ENCODE measurements at places on chromosomes 6 and 20.

GRCh38 chr6:135243871-135244796 lies 63.0 kb downstream of the MYB start:
- no peak for DNase-seq

- no peak for DNase-seq
Measured at GRCh38 chr20:48039514-48039913, 254.2 kb upstream of the SULF2 start.

- DNase-seq, result peak; percentile 99
Measured at GRCh38 chr6:166627033-166627874, at the start of gene RPS6KA2. Gene RPS6KA2 (minus strand): TSS chr6:166627251. CDS start chr6:166627019, 232 bp downstream.

DNA sequence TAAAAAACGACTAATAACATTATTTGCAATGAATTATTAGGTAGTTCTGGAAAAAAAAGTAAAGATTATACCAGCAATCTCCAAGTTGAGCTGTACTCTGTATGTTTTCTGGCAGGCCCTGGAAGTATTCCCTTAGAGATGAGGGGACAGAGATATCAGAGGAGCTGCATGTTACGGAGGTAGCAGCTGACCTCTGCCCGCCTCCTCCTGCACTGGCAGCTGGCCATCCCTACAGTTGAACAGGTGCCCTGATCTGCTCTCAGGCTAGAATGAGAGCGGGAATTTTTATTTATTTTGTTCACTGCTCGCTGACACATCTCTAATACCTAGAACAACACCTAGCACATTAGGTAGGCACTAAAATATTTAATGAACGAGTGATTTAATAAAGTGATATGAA lies 23.1 kb downstream of the FBXL4 start:
- no peak for DNase-seq

- no peak for DNase-seq
Measured at GRCh38 chr6:9140951-9141460, 705.7 kb upstream of the SLC35B3 start.

GRCh38 chr20:8360035-8360434 lies 228.0 kb downstream of the PLCB1 start:
- DNase-seq, result no peak

GRCh38 chr6:152975204-152975915 lies 7.5 kb downstream of the FBXO5 start:
- no peak for DNase-seq

DNA sequence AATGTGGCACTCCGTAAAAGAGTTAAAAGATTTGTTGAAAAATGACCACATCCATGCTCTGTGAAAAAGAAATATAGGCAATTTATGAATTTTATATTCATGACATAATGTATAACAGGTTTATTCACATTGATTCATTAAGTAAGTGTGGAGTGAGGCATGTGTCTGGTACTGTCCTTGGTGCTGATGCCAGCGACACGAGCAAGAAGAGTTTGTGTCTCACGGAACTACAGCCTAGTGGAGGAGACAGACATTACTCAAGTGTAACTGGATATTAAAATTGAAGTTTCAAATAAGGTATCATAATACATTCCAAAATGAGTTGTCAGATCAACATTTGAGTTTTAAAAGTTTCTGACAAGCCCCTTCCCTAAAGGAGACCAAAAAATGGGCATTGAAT lies 158.2 kb upstream of the PRND start:
- no peak for DNase-seq

GRCh38 chr6:139942331-139942730 lies 567.9 kb upstream of the CITED2 start:
- no peak for DNase-seq

DNA sequence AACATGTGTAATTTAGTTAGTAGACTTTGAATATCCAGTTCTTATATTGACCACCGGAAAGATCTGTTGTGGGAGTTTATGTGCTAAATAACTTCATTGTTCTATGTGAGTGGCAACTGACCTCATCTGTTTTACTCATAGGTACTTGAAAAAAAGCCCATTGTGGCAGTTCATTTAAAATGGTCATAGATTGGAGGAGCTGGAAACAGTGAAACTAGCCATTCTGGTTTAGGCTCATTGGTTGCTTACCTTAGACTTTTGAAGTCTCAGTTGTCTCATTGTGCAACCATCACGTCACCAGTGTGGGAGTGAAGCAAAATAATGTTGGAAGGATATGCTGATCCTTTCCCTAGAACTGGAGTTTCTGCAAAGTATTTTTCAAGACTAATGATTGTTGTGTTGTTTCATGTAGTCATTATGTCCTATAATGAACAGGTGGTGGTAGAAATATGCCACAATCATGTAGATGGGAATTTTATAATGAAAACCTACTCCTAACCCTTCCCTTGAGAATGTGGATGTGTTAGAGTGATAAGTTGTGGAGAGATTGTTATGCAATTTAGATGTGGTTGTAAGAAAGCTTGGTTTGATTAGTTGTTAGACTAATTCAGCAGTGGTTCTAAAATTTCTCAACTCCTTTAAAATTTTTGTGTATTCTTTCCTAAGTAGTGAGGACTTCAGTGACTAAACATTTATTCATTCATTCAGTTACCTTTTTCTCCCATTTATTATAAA lies 18.3 kb downstream of the DSP start:
- no peak for DNase-seq

GRCh38 chr6:137657351-137657911 lies 163.2 kb upstream of the OLIG3 start:
- DNase-seq, result no peak

DNA sequence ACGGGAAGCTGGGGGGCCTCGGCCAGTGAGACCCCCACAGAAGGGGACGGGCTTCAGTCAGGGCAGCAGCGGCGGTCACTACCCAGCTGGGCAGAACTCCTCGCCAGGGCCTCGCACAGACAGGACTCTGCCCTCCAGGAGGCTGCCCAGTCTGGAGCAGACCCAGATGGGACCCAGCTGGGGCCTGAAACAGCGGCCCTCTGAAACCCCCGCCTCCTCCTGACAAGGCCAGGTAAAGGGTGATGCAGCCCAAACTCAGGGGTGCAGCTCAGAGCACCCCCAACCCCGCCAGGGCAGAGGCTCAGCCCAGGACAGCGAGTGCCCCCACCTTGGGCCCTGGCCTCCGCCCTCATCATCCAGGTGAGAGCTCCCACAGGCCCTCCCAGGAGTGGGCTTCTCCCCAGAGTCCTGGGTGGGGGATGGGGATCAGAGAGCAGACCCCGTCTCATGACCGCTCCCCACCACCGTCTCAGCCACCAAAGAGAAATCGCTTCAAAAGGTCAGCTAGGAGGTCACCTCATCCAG lies 2.2 kb downstream of the EEF1A2 start:
- no peak for DNase-seq

- DNase-seq, result no peak
Measured at GRCh38 chr20:37341632-37342031, 4.3 kb upstream of the SRC start.

DNA sequence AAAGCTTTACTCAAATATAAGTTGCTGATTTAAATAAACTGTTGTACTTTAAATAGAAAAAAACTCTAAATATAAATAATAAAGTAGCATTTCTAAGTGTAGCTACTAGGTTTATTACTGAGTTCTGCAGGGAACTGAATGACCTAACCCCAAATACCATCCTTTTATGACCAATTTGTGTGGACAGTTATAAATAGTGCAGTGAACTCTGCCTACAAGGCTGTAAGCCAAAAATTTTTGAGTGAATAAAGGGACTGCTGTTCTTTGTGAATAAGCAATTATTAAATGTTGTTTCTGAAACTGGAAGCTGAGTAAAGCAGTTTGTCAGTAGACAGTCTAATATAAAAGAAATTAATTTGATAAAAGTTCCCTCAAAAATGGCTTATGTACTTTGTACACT lies 90.8 kb upstream of the ELOVL5 start:
- DNase-seq, result no peak

DNA sequence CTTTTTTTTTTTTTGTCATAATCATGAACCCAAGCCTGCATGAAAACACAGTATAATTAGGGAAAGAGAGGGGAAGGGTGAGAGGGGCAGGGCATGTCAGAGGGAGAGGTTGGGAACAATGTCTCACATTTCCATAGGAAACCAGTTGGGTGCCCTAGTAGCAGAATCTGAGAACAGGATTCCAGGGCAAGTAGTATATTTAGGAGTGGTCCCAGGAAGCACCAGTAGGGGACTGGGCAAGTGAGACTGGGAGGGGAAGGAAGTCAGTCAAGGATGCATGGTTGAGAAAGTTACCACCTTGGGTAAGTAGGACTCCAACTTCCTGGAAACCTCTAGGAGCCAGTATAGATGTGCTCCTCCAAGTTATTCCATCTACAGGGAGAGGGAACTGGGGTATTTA lies 88.6 kb upstream of the MAFB start:
- DNase-seq, result no peak

GRCh38 chr20:19806806-19807190 lies 48.7 kb downstream of the RIN2 start:
- DNase-seq, result no peak

GRCh38 chr20:21681234-21681921 lies 24.1 kb upstream of the PAX1 start:
- DNase-seq, result no peak

- no peak for DNase-seq
Measured at GRCh38 chr20:37378785-37379598, 33.1 kb downstream of the SRC start.

GRCh38 chr6:3786141-3786540 lies 34.6 kb upstream of the PXDC1 start:
- DNase-seq, result no peak

GRCh38 chr6:161214722-161215121 lies 59.1 kb downstream of the AGPAT4 start:
- no peak for DNase-seq

GRCh38 chr6:155628306-155628705 lies 172.7 kb upstream of the NOX3 start:
- DNase-seq, result no peak

DNA sequence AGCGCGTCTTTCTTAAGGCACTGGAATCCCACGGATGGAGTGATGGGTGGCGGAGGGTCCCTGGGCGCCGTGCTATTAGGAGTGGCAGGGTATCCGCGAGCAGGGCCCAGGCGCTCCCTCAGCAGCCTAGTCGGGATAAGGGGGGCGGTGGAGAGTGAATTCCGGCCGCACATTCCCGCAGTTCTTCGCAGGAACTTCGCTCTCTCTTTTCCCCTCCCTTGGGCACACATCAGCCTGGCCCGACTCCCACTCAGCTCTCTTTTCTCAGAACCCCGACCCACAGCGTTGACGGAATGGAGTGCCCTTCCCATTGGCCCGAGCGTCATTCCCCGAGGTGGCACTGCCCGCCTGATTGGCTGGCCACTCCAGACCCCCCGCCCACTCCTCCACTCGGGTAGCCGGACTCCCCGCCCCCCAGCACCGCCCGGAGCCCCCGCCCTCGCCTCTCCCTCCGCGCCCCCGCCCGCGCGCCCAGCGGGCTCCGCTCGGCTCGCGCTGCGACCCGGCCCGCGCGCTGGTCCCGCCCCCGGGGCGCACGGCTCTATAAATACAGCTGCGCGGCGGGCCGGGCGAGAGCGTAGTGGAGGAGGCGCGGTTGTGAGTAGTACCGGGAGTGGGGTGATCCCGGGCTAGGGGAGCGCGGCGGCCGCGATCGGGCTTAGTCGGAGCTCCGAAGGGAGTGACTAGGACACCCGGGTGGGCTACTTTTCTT lies at the start of gene ID4:
ID4 (plus strand) TSS at position 572 of the 712 bp plus-strand sequence. CDS start 385 bp downstream, outside the sequence.
- no peak for DNase-seq

GRCh38 chr6:11023032-11023431 lies 21.1 kb downstream of the ELOVL2 start:
- no peak for DNase-seq

DNA sequence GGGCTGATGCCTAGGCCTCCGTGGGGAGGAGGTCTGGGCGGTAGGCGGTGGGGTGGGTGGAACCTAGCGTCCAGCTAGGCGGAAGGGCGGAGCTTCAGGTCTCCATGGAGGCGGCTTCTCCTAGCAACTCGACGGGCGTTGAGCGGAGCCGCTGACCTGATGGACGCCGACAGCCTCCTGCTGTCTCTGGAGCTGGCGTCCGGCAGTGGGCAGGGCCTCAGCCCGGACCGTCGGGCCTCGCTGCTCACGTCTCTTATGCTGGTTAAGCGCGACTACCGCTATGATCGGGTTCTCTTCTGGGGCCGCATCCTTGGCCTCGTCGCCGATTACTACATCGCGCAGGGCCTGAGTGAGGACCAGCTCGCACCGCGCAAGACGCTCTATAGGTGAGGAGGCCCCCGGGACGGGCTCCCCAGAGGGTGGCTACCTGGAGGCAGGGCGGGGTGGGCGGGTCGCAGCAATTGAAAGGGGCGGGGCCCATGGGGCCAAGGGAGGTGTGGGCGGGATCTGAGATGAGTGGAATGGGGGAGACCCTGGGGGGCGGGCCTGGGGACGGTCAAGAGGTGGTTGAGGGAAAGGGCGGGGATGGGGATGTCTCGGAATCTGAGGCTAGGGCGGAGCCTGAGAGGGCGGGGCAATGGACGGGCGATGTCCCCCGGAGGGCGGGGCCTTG lies at the start of gene RSPH9:
RSPH9 (plus strand) TSS at position 97 of the 673 bp plus-strand sequence; CDS start at position 160, 63 bp downstream.
- no peak for DNase-seq

DNA sequence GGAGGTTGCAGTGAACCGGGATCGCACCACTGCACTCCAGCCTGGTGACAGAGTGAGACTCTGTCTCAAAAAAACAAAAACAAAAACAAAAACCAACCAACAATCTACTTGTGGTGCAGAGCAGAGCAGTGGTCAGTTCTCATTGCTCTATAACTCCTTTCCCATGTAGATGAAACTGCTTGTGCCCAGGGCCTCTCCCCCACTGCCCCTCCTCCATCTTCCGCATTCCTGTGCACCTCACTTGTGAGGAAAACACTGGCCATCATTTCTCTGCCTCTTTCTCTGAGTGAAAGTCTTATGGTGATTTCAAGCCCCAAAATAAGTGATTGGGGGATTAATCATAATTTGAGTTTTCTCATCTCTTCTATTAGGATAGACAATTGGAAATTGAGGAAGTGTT lies 63.9 kb upstream of the GLP1R start:
- no peak for DNase-seq

GRCh38 chr6:131199568-131200272 lies 64.5 kb downstream of the AKAP7 start:
- DNase-seq, result no peak

DNA sequence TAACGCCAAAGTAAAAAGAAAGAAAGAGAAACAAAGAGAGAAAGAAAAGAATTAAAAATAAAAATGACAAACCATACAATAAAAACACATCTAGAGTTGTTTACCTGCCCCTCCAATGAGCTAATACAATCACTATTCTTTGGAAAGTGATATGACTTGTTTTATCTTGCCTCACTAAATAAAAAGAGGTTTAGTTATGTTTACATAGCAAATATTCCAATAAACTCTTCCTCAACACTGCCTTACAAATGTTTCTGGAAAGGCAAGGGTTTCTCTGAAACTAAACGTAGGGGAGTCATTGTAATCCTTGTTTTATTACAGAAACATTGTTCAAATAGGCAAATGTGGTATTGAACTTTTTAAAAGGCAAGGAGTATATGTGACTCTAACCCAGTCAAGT lies 396.2 kb downstream of the EPM2A start:
- DNase-seq, result no peak

DNA sequence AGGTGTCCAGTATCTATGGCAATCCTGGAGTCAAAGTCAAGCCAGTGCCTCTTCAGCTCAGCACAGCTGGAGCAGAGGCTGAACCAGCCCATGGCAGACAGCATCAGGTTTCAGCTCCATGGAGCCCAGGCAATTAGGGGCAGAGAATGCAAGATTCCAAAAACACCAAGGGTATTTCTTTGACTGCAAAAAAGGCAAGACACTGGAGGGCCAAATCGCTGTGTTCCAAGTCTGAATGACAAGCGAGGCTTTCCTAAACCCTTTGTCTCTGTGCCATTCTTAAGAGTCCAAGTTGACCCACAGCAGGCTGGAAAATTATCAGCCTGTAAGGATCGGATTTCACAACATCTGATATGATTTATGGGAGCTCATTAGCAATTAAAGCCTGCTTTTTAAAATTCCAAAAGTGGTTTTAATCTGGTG lies 49.7 kb upstream of the TGM3 start:
- no peak for DNase-seq

GRCh38 chr6:56244528-56245253 lies 2.7 kb downstream of the COL21A1 start:
- DNase-seq, result no peak

All from esophagus squamous epithelium (tissue), 5 donors.